Stimulated activated CD4-positive, alpha-beta T cell treated with anti-CD3 and anti-CD28 coated beads, Interleukin-2, amount 100 ng/mL, for 4 hours (primary cell): ENCODE measurements at places on chromosomes 2 and 18.

- DNase-seq, result no peak
Observed at GRCh38 chr2:230234122-230234722, 8.7 kb downstream of the SP140 start.

GRCh38 chr18:34872066-34872465 is 162.0 kb downstream of the DTNA start:
- no peak for DNase-seq

DNA sequence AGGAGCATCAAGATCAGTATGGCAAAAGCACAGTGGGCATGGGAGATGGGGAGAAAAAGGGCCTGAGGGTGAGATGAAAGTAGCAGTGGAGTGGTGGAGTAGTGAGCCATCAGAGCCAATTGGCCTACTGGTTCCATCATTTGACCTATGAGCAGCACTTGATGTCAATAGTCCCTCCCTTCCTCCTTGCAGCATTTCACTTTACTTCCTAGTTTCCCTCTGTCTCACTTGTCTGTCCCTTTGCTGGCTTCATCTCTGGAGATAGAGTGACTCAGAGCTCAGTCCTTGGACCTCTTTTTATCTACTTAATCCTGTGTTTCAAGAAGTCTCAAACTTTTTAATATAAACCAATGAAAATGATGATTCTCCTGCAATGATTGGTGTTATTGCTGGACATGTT is 32.1 kb downstream of the FBXO48 start:
- DNase-seq, result no peak

DNA sequence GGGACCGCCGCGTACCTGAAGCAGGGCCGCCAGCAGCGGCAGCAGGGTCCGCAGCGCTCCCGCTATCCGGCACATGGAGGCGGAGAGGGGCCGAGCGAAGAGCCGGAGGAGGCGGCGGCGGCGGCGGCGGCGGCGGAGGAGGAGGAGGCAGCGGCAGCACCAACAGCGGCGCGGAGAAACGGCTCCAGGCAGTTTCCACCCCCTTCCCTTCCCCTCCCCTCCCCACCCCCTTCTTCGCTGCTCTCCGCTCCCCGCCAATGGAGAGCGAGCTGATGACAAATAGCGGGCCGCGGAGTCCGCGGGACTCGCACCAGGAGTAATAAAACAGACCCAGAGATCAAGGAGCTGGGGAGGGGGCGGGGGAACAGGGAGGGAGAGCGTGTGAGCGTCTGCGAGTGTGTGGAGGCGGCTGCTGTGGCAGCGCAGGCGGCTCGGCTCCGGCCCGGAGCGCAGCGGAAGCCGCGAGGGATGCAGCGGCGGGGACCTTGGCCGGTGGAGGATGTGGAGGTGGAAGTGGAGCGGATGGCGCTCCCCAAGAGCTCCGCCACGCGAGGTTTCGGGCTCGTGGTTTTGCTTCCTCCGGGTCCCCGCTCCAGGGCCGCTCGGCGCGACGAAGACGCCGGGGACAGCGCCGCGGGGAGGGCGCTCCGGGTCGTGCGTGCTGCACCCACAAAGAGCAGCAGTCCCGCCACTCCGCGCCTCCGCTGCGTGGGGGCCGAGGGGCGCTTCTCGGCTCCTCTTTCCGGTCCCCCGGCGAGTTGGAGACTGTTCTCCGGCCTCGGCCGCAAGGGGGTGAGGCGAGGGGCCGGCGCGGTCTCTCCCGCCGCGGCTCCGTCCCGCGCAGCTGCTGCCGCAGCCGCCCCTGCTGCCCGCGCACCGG is at the start of gene CDH2:
CDH2 (minus strand) TSS at position 183 of the 880 bp plus-strand sequence; CDS start at position 75, 108 bp downstream.
- DNase-seq, result no peak

DNA sequence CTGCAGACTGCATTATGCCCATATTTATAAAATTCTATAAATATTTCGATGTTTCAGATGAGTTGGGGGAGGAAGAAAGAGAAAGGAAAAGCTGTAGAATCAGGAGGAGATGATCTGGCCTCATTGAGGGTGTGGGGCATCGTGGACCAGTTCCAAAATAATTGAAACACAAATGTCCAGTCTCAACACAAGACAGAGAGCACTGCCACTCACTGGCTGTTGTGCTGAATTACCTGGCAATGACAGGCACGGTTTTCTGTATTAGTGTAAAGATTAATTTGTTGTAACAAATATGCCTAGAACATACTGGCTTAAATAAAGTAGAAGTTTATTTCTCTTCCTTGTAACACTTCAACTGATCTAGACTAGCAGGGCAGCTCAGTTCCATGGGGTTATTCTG is 24.1 kb downstream of the POLE4 start:
- DNase-seq, result no peak

DNA sequence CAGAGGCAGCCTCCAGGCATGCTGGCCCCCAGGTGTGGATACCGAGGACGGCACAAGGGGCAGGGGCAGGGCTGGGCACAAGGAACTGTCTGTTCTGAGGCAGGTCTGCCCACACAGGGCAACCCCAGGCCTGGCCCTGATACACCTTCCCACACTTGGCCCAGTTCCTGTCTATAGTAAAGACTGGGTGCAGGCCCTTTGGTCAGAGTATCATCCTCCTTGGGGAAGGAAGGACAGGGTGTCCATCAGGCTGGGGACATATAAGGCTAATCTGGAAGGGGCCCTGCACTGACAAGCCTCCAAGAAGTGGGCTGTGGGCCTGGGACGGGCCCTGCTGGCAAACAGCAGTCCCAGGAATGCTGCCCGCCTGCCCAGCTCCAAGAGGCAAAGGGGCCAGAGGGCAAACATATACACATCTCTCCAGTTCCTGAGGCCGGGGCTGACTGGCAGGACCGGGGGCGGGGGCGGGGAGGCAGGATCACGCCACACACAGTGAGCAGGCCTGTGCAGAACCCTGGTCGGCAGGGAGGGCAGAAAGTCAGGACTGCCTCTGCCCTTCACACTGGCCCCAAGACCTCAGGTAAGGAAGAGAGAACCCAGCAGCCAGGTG is 18.9 kb downstream of the SDC1 start:
- DNase-seq, result no peak

DNA sequence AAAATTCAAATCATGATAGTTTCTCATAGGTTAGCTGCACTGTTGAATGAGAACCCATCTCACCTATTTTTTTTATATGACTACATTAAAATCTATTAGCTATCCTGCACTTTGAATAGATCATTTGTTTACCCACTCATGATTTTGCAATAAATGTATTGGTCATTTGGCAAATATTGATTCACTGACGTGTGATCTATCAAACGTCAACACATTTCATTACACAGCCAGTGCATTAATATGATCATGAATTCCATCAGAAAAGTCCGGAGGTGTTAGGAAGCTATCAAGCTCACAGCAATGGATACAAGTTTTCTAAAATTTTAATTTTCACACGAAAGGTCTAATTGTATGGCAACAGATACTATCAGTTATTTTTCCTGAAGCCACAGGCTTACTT is 128.2 kb upstream of the ID2 start:
- DNase-seq, result no peak

DNA sequence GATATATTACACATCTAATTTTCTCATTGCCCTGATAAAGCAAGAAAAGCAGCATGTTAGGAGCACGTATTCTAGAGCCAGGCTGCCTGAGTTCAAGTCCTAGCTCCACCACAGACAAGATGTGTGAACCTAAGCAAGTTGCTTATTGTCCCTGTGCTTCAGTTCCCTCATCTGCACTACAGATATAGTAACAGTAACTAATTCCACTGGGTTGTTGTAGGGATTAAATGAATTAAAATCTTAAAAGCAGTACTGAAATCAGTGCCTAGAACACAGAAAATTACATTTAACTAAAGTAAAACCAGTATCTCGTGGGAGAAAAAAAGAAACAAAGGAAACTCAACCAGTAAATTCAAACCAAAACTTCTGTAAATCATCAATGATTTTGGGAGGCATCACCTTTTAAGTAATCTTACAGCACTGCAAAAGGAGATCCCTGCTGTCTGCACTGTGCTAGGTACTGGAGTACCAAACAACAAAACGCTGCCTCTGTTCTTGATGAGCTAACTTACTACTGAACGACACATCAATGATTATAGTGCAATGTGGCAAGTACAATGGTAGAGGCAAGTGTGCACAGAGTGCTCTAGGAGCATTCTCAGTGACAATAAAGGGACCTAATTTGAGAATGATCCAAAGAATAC is 7.9 kb downstream of the MAP3K2 start:
- no peak for DNase-seq

DNA sequence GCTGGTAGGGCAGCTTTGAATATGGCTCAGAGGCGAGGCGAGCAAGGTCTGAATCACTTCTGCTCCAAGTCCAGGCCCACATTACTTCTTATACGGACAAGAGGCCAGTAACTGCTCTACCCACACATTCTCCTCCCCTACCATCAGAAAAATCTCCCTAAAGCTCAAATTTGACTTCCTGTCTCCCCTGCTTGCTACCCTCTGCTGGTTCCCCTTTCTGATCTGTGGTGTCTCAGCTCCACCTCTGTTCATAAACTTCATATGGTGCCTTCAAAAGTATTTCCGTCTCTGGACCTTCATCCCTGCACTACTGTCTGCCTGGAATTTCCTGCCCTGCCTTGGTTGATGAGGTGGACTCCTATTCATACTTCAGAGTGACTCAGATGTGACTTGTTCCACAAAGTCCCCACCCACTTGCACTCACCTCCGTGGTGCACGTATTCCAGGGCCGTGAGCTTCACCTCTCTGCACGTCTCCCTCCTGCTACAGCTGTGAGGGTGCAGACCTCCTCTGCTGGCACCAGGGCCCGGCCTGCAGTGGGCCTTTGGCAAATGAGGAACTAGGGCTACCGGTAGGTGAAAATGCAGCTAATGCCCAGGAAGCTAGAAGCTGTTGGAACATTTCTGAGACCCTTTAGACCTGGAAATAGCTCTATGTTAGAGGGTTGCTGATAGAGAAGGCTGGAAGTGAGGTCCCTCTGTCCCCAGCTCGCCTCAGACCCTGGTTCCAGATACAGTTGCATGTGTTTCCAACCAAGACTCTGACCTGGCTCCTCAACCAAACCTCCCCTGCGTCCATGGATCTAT is 24.6 kb upstream of the KCMF1 start:
- DNase-seq, result peak; percentile 79

DNA sequence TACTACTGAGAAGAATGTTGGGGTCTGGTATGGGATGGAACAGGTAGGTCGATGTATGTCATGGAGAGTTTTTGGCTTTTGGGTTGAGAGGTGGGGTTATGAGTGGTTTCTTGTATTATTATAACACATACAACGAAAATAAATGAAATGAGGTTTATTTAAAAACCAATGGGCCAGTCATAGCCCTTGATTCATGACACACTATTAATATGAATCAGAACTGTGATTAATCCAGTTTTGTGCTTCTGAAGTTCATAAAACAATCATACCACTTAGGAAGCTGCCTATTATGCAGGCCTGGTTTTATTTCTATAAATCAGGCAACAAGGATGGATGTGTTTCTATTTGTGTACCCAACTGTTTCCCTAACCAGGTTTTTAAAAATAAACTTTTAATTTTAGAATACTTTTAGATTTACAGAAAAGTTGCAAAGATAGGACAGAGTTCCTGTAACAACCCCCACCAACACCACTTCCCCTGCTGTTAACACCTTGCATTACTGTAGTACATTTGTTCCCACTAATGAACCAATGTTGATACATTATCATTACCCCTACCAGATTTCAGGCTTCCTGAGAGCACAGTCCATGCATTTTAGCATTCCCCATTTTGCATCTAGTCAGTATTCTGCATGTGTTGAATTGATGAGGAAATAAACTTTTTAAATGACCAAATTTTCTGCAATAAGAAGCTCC is 37.5 kb upstream of the NCOA1 start:
- DNase-seq, result no peak
